ENCODE measurements at places on chromosomes 5 and 9.

DNA sequence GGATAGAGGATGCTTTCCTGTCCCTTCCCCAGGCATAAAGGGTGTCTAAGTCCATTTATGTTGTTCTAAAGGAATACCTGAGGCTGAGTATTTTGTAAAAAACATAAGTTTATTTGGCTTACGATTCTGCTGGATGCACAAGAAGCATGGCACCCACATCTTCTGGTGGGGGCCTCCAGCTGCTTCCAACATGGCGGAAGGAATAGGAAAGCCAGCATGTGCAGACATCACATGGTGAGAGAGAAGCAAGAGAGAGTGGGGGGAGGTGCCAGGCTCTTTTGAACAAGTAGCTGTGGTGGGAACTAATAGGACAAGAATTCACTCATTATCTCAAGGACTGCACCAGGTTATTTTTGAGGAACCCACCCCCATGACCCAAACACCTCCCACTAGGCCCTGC lies 77.2 kb downstream of the ADCY2 start:
- H3K36me3 ChIP-seq: no peaks in the 10 kb centered on the region
- H3K4me3 ChIP-seq: no peak overlapping the region
- no peaks in the 10 kb centered on the region for H3K4me1 ChIP-seq

DNA sequence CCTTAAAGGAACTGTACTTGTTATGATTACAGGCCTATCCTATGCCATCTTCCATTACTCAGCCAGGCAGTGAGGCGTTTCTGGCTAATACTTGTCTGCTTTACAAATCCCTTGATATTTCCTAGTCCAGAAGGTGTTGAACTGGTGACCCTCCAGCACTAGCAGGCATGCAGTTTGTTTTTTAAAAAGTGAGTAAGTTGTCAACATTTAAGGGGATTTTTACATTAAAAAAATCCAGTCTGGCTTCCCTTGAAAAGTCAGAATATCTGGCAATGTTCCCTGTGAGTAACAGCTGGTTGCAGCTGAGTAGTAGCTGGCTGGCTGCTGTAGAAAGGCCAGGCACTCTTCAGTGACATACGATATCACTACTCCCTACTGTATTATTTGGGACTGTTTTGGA lies 21.8 kb downstream of the GRIN3A start:
- H3K4me3 ChIP-seq: no peak overlapping the region
- H3K27ac ChIP-seq: no peak overlapping the region
- no peaks in the 10 kb centered on the region for H3K27me3 ChIP-seq
- H3K36me3 ChIP-seq: no peaks in the 10 kb centered on the region
- no peaks in the 10 kb centered on the region for H3K4me1 ChIP-seq

GRCh38 chr5:137300411-137301240 lies 198.5 kb downstream of the SPOCK1 start:
- peaks cover 16% of the 10 kb centered on the region for H3K4me1 ChIP-seq

GRCh38 chr5:138438724-138439476 lies at the start of gene REEP2:
TSS of gene REEP2 (plus strand) at chr5:138439057. CDS start at chr5:138439209, 152 bp downstream.
- peaks cover 18% of the 10 kb centered on the region for H3K4me1 ChIP-seq
- DNase-seq: no peak
- H3K27ac ChIP-seq: no peak within 1 kb of the TSS
- peak within 1 kb of the TSS; percentile 77 for H3K4me3 ChIP-seq

DNA sequence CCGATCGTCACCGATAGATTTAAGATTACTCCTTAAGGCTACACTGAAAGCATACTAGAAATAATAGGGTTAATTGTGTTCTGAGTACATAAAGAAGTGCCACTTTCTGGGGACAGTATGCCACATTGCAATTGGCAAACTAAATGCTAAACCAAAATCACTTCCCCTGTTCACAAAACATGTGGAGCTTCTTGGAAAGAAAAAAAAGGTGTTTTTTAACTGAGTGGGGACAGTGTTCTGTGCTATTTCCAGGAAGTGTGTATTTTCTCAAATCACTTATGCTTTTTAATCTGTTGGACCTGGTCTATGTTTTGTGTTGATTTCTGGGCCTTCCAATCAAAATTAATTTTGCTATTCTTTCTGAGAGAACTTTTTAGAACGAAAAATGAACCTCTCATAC lies 149.3 kb upstream of the MPDZ start:
- DNase-seq: no peak
- H3K4me3 ChIP-seq: no peak overlapping the region
- no peaks in the 10 kb centered on the region for H3K27me3 ChIP-seq
- no peaks in the 10 kb centered on the region for H3K36me3 ChIP-seq

- no peaks in the 10 kb centered on the region for H3K4me1 ChIP-seq
- H3K36me3 ChIP-seq: no peaks in the 10 kb centered on the region
- no peak overlapping the region for H3K4me3 ChIP-seq
- no peak for DNase-seq
- H3K27ac ChIP-seq: no peak overlapping the region
Measured at GRCh38 chr5:94031631-94032030, 290.2 kb upstream of the POU5F2 start.

- DNase-seq: no peak
- H3K4me3 ChIP-seq: no peak overlapping the region
- no peaks in the 10 kb centered on the region for H3K27me3 ChIP-seq
- no peaks in the 10 kb centered on the region for H3K4me1 ChIP-seq
- no peaks in the 10 kb centered on the region for H3K36me3 ChIP-seq
Measured at GRCh38 chr9:13942695-13943094, 371.2 kb downstream of the NFIB start.

- no peaks in the 10 kb centered on the region for H3K36me3 ChIP-seq
- H3K4me1 ChIP-seq: peaks cover 23% of the 10 kb centered on the region
- DNase-seq: peak; percentile 43
- no peaks in the 10 kb centered on the region for H3K27me3 ChIP-seq
Measured at GRCh38 chr9:115328228-115328627, 210.3 kb upstream of the TNC start.

- H3K27me3 ChIP-seq: no peaks in the 10 kb centered on the region
- H3K27ac ChIP-seq: no peak overlapping the region
- no peak for DNase-seq
- H3K4me1 ChIP-seq: no peaks in the 10 kb centered on the region
- H3K36me3 ChIP-seq: no peaks in the 10 kb centered on the region
- no peak overlapping the region for H3K4me3 ChIP-seq
Measured at GRCh38 chr5:55052383-55052931, 28.4 kb downstream of the GZMK start.

DNA sequence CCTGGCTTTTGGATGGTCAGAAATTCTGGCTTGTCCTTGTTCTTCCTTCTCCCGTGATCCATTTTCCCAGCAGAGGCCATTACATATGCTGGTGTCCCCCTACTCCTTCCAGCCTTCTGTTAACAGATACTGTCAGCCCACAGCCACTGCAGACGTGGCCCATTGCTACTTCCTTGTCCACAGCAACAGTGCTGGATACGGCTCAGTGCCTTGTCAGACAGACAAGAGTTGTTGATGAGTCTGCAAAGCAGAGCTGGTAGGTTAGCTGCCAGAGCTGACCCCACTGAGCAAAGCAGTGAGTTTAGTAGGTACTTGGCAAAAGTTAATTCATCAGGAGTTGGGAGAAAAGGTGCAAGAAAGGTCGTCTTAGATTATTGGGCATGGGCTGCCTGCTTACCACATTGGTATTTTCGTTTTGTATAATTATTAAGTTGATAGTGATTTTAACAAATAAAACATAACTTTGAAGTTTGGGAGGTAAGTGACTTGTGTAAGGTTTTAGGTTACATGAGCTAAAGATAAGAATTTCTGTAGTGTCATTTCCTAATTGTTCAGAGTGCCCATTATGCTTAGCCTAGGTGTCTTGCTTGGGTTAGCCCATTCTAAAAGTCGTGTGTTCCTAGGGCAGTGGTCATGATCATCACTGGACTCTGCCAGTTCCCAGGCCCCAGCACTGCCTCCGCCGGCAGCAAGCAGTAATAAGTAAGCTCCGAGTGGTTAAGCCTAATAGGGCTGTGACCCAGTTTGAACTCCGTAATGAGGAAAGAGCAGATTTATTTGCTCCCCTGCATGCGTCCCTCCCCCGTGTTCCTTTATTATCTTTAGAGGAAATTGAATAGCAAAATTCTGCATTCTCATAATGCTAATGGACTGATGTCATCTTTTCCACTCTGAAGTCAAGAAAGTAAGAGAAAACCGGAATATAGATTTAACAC lies 292.0 kb downstream of the FANCC start:
- H3K4me1 ChIP-seq: peaks cover 70% of the 10 kb centered on the region
- H3K27me3 ChIP-seq: no peaks in the 10 kb centered on the region
- peak overlapping the region; percentile 58 for H3K4me3 ChIP-seq
- H3K27ac ChIP-seq: peak overlapping the region; percentile 97
- H3K36me3 ChIP-seq: peaks cover 21% of the 10 kb centered on the region

GRCh38 chr9:127982912-127983311 lies 2.1 kb upstream of the EEIG1 start:
- no peak for DNase-seq
- no peaks in the 10 kb centered on the region for H3K27me3 ChIP-seq
- peaks cover 27% of the 10 kb centered on the region for H3K4me1 ChIP-seq
- no peak overlapping the region for H3K4me3 ChIP-seq

GRCh38 chr9:72863456-72864094 lies 89.3 kb downstream of the ALDH1A1 start:
- no peak overlapping the region for H3K27ac ChIP-seq
- no peaks in the 10 kb centered on the region for H3K27me3 ChIP-seq

- DNase-seq: no peak
- no peak overlapping the region for H3K4me3 ChIP-seq
- no peaks in the 10 kb centered on the region for H3K27me3 ChIP-seq
- no peak overlapping the region for H3K27ac ChIP-seq
Measured at GRCh38 chr5:116315531-116315930, 230.7 kb downstream of the COMMD10 start.
